ENCODE measurements at places on chromosomes 3 and 15.
A peak's percentile ranks its signal among the peaks of the same experiment; 100 is the strongest.

DNA sequence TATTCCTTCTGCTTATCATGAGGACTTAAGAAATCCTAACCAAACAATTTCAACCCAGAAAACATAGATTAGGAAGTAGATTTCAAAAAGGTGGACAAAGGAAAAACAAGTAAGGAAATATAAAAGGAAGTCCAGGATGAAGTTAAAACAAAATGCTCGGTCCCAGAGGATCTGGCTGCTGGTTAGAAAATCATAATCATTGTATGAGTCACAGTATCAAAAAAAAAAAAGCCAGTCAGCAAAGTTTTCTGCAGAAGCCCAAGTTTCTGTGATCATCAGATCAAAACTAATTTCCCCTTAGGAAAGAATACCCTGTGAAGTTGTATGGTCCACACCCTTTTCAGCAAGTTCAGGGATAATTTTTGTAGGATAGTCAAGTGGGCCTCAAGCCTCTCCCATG, 43.0 kb upstream of the LRTM1 start:
- H3K4me3 ChIP-seq, result no peak overlapping the region
- no peak for DNase-seq
- no peaks in the 10 kb centered on the region for H3K36me3 ChIP-seq
- H3K27ac ChIP-seq, result no peak overlapping the region

GRCh38 chr3:138642226-138642926, 33.8 kb downstream of the FAIM start:
- no peaks in the 10 kb centered on the region for H3K27me3 ChIP-seq
- H3K4me1 ChIP-seq, result no peaks in the 10 kb centered on the region
- H3K4me3 ChIP-seq, result no peak overlapping the region
- DNase-seq, result no peak
- no peaks in the 10 kb centered on the region for H3K36me3 ChIP-seq
- H3K27ac ChIP-seq, result no peak overlapping the region

- no peak for DNase-seq
- no peaks in the 10 kb centered on the region for H3K36me3 ChIP-seq
- peaks cover 6% of the 10 kb centered on the region for H3K4me1 ChIP-seq
- no peaks in the 10 kb centered on the region for H3K27me3 ChIP-seq
- H3K27ac ChIP-seq, result no peak overlapping the region
- no peak overlapping the region for H3K4me3 ChIP-seq
Measured at GRCh38 chr15:47814620-47815019, 97.3 kb downstream of the SEMA6D start.

DNA sequence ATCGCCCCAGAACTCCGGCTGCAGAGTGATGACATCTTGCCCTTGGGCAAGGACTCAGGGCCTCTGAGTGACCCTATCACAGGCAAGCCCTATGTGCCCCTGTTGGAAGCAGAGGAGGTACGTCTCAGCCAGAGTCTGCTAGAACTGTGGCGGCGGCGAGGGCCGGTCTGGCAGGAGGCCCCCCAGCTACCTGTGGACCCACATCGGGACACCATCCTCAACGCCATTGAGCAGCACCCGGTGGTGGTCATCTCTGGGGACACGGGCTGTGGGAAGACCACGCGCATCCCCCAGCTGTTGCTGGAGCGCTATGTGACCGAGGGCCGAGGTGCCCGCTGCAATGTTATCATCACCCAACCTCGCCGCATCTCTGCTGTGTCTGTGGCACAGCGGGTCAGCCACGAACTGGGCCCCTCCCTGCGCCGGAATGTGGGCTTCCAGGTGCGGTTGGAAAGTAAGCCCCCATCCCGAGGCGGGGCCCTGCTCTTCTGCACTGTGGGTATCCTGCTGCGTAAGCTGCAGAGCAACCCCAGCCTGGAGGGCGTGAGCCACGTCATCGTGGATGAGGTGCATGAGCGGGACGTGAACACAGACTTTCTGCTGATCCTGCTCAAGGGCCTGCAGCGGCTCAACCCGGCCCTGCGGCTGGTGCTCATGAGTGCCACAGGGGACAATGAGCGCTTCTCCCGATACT, 43.4 kb downstream of the DHX30 start:
- H3K4me1 ChIP-seq, result no peaks in the 10 kb centered on the region
- no peaks in the 10 kb centered on the region for H3K27me3 ChIP-seq
- H3K36me3 ChIP-seq, result peaks cover 83% of the 10 kb centered on the region
- DNase-seq, result no peak
- no peak overlapping the region for H3K27ac ChIP-seq

- peak overlapping the region; percentile 78 for H3K27ac ChIP-seq
- no peak for DNase-seq
- no peaks in the 10 kb centered on the region for H3K27me3 ChIP-seq
- H3K36me3 ChIP-seq, result no peaks in the 10 kb centered on the region
- peaks cover 46% of the 10 kb centered on the region for H3K4me1 ChIP-seq
Measured at GRCh38 chr3:114902691-114903101, 244.4 kb downstream of the ZBTB20 start.

GRCh38 chr3:30040126-30040525, 566.3 kb upstream of the TGFBR2 start:
- DNase-seq, result no peak
- no peak overlapping the region for H3K4me3 ChIP-seq
- H3K27ac ChIP-seq, result no peak overlapping the region
- H3K4me1 ChIP-seq, result no peaks in the 10 kb centered on the region
- no peaks in the 10 kb centered on the region for H3K36me3 ChIP-seq
- no peaks in the 10 kb centered on the region for H3K27me3 ChIP-seq

GRCh38 chr3:50124800-50125178, 30.3 kb upstream of the SEMA3F start:
- DNase-seq, result peak; percentile 65
- no peaks in the 10 kb centered on the region for H3K27me3 ChIP-seq
- H3K36me3 ChIP-seq, result peaks cover 11% of the 10 kb centered on the region
- H3K4me3 ChIP-seq, result no peak overlapping the region
- peaks cover 37% of the 10 kb centered on the region for H3K4me1 ChIP-seq

DNA sequence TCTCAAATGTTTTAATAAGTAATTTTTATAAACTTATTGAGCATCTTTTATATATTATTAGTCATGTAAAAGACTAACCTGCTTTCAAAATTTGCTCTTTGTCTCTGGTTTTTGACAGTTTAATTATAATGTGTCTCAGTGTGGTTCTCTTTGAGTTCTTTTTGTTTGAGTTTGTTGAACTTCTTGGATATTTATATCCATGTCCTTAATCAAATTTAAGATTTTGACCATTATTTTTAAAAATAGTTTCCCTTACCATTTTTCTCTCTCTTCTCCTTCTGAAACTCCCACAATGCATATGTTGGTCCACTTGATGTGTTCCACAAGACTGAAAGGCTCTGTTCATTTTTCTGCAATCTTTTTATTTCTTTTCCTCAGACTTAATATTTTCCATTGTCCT, 366.1 kb upstream of the GOLIM4 start:
- no peaks in the 10 kb centered on the region for H3K36me3 ChIP-seq
- DNase-seq, result no peak
- H3K27me3 ChIP-seq, result no peaks in the 10 kb centered on the region

DNA sequence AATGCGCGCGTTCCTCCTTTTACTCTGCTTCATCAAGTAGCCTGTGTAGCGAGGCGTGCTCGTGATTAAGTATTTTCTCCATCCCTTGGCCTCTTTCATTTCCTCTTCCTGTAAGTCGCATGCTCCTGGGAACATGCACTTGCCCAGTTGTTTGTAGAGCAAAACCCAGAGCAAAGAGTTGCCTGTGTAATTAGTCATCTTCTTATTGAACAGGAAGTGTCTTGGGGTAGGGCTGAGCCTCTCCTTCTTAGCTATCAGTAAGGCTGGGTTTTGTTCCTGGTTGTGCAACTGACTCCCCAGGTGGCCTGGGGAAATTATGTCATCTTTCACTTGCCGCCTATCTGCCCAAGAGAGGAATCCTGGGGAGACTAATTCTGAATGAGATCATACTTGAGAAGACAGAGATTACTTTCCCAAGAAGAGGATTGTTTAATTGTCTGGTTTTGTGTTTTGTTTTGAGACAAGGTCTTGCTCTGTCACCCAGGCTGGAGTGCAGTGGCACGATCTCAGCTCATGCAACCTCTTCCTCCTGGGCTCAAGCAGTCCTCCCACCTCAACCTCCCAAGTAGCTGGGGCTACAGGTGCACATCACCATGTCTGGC, 14.9 kb downstream of the LIPH start:
- no peak overlapping the region for H3K4me3 ChIP-seq
- H3K27ac ChIP-seq, result no peak overlapping the region
- H3K27me3 ChIP-seq, result no peaks in the 10 kb centered on the region
- H3K4me1 ChIP-seq, result no peaks in the 10 kb centered on the region
- peak; percentile 63 for DNase-seq

DNA sequence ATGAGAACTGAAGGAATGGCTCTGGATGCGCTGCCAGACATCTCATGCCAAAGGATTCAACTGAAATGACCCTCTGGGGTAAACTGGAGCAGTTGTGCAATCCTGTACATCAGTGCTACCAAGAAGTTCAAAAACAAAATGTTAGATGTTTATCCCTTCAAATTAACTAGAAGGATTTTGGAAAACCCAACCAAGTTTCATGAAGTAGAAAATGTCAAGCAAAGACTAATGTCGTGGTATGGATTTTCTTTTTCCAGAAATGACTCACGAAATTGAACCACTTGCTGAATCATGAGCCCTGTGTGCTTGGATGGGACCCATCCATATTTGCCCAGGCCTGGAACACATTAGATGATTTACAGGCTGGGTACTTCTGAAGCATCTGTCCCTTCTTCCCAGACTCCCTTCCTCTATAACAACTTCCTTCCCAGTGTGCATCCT, 101.6 kb downstream of the LRTM1 start:
- DNase-seq, result no peak
- no peaks in the 10 kb centered on the region for H3K4me1 ChIP-seq
- H3K27ac ChIP-seq, result peak overlapping the region; percentile 10
- no peak overlapping the region for H3K4me3 ChIP-seq
- no peaks in the 10 kb centered on the region for H3K27me3 ChIP-seq

GRCh38 chr15:100043068-100043641, 298.6 kb downstream of the ADAMTS17 start:
- H3K36me3 ChIP-seq, result no peaks in the 10 kb centered on the region
- no peak overlapping the region for H3K27ac ChIP-seq
- no peak for DNase-seq
- H3K27me3 ChIP-seq, result no peaks in the 10 kb centered on the region
- H3K4me3 ChIP-seq, result no peak overlapping the region

GRCh38 chr3:99562138-99562537, 76.3 kb upstream of the COL8A1 start:
- no peak overlapping the region for H3K4me3 ChIP-seq
- H3K27ac ChIP-seq, result no peak overlapping the region
- no peak for DNase-seq
